ENCODE measurements at places on chromosomes 7 and 10. TPM values are rescaled to one million over a fixed set of nuclear protein-coding genes. Genes with fewer than 3 reads are reported as not detected.

PODXL gene
- 0.88 TPM for total RNA-seq

HABP2 gene
- total RNA-seq, result not detected

SRGN gene
- total RNA-seq, result 29.1 TPM

FRMD4A gene
- 80.9 TPM for total RNA-seq

SFTPA1 gene
- not detected for total RNA-seq

KNDC1 gene
- under 0.01 TPM for total RNA-seq

GTF2IRD1 gene
- 16.5 TPM for total RNA-seq

IKZF1 gene
- not detected for total RNA-seq

POP7 gene
- 19.5 TPM for total RNA-seq

ACSM6 gene
- not detected for total RNA-seq

Data from placental pericyte (primary cell).